ENCODE measurements at places on chromosomes 4 and X. TPM values are rescaled to one million over a fixed set of nuclear protein-coding genes. Genes with fewer than 3 reads are reported as not detected.

DNA sequence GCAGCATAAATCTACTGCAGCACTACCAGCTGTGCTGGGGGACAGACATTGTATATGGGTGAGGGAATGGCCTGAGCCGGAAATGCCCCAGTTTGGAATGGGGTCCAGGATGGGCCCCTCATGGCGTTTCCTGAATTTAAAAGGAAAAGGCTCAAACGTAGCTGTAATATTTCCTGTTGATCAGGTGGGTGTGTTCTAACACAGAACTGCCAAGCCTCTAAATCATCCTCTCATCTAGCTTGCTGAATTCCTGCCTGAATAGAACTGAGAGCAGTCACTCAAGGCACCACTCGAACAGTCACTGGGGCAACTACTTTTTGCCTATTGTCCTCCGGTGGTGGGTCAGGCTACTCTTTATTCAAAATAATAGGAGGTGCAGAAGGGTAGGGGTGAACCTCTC, 28.7 kb downstream of the ADH6 start:
- no peak for DNase-seq

SPANXN3 gene
- total RNA-seq = not detected

- DNase-seq = no peak
These were observed 14.6 kb downstream of the HERC3 start for GRCh38 chr4:88606832-88607231.

DNA sequence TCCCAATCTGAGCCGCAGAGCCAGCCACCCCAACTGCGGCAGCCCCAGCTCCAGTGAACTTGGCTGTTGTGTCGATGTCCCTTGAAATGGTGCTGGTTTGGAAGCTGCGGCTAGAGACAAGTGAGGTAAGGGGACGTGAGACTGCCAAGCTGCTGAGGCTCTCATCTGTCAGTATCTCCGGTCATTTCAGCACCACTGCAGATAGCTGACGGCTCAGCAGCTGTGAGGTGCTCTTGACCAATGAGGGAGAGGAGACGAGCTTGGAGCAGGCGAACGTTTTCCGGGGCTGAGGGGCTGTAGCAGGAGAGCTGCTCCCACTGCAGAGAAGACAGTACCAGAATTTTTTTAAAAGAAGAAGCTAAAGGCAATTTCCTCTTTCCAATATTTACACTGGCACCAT, 175.5 kb upstream of the CASK start:
- no peak for DNase-seq

NEIL3 gene
- 0.18 TPM for total RNA-seq

- no peak for DNase-seq
These were observed 68.7 kb downstream of the MAPK10 start for GRCh38 chr4:86291180-86291579.

DNA sequence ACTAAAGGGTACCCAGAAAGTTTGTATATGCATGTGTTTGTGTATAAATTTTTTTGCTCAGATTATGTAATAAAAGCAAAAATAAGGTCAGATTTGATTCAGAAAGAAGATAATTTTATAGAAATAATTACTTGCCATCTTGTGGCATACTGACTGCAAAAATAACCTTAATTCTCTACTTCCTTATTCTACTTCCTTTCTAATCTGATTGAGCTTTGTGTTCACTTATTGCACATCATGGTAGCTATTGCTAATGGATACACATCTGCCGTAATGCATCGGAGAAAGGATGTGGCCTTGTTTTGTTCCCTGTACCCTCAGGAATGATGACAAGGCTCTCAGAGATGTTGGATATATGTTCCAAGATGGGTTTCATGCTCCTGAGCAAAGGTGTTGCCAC, 10.5 kb upstream of the GNPDA2 start:
- no peak for DNase-seq

CT83 gene
- total RNA-seq = not detected

DNA sequence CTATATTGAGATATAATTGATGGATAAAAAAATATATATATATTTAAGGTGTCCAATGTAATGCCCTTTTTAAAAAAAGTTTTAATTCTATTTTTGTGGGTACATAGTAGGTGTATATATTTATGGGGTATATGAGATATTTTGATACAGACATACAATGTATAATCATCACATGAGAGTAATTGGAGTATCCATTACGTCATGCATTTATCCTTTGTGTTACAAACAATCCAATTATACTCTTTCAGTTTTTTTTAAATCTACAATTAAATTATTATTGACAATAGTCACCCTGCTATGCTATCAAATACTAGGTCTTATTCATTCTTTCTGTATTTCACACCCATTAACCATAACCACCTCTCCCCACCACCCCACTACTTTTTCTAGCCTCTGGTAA, 66.3 kb upstream of the DIPK2B start:
- no peak for DNase-seq

- DNase-seq = no peak
These were observed 92.6 kb upstream of the H2AZ1 start for GRCh38 chr4:100042711-100043110.

GRCh38 chrX:10519278-10519677, 101.1 kb downstream of the MID1 start:
- DNase-seq = no peak

DNA sequence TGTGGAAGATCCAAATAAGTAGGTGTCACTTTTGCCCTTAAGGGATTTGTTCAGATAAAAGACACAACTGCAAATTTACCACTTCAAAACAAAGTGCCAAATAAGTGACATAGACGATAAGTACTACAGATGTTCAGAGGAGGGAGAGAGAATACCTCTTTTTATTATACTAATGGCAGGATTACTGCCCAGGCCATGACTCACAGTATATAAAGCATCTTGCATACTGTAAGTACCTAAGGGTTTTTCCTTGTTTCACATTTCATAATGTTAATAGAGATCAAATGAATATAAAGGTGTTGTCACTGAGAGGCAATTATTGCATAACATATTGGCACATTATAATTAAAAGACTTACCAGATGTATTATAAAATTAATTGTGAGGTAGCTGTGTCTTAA, 46.4 kb downstream of the PTPN13 start:
- no peak for DNase-seq

HSFX2 gene
- 0.17 TPM for total RNA-seq

DNA sequence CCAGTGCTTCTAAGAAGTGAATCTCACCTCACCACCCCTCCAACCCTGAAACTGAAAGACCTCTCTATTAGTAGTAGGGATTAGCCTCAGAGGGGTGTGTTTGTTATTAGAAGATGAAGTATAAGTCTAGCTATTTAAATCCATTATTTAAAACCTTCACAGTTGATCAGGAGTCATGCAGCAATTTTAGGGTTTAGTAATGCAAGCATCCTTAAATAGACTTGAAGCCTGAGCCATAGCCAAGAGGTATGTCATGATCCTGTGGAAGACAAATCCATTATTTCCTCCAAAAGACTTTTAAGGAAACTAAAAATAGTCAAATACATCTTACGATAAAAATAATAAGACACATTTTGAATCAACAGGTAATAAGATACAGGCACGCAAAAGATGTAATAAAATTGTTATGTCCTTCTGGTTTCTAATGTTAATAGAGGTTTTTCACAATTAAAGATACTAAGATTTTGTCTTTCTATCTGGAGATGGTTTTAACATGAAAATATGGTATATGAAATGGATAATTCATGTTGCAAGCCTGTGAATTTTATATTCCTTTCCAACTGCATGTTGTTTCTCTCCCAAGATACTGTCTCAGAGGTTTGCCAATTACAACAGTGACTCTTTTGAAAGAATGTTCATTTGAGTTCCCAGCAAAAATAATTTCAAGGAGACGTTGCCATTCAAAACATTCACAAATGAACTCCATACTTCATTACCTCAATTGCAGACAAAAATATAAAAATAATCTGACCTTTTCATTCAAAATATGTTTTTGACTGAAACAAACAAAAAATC, 68.0 kb downstream of the LUZP4 start:
- DNase-seq = no peak

- DNase-seq = peak; percentile 20
These were observed 177.1 kb downstream of the CBR4 start for GRCh38 chr4:168832763-168833575.

SETD7 gene
- 14.5 TPM for total RNA-seq

Measured in pancreas (tissue), 10 donors.